ENCODE measurements at places on chromosomes 16 and 17.

DNA sequence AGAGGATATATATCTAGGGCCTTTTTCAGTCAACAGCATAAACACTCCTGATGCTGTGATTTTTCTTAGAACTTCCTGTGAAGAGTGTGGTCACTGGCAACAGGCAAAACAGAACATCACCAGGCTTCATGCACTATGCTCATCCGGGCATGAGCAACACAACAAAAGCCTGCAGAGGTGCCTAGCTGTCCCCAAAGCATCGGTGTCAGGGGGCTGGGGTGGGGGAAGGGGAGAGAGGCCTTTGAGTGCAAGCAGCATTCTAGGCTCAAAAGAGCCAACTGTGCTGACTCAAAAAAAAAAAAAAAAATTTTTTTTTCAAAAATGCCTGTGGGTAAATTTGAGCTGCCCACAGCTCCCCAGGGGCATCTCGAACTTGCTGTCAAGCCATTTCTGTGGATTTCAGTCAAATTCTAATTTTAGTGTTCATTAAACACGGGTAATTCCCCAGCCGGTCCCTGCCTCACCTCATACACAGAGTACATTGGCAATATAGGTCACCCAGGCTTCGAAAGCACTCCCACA lies 194.6 kb upstream of the DYNLRB2 start:
- no peak for DNase-seq

GRCh38 chr16:68291227-68291626 lies 19.5 kb downstream of the SLC7A6OS start:
- peak; percentile 55 for DNase-seq

DNA sequence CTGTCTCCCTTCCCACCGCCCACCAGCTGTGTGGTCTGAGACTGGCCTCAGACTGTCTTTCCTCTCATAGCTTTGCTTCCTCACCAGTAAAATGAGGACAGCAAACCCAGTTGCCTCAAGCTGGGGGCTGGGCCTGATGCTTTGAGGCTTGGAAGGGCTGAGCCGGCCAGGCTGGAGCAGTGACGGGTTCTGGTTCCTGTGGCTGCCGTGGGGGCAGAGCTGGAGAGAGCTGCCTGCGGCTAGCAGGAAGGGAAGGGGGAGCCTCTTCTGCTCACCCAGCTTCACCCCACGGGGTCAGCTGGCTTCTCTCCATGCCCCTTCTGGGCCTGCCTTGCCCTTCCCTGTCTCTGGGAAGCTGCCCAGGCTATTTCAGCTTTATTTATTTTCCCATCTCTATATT lies 23.7 kb downstream of the LASP1 start:
- DNase-seq = peak; percentile 73

DNA sequence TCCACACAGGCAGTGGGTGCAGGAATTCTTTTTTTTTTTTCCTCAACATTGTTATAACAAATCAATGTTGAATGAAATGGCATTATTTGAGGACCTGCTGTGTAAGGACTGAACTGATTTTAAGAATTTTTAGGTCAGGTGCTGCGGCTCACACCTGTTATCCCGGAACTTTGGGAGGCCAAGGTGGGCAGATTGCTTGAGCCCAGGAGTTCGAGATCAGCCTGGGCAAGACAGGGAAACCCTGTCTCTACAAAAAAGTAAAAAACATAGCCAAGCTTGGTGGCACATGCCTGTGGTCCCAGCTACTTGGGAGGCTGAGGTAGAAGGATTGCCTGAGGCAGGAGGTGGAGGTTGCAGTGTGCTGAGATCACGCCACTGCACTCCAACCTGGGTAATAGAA lies 12.4 kb downstream of the MPRIP start:
- no peak for DNase-seq

Measured in activated effector memory CD4-positive, alpha-beta T cell treated with anti-CD3 and anti-CD28 coated beads, Interleukin-2, amount 50 U/mL, for 16 hours (primary cell).